Iris pigment epithelial cell (primary cell): ENCODE measurements at places on chromosomes 13 and 19.
A peak's percentile ranks its signal among the peaks of the same experiment; 100 is the strongest.

DNA sequence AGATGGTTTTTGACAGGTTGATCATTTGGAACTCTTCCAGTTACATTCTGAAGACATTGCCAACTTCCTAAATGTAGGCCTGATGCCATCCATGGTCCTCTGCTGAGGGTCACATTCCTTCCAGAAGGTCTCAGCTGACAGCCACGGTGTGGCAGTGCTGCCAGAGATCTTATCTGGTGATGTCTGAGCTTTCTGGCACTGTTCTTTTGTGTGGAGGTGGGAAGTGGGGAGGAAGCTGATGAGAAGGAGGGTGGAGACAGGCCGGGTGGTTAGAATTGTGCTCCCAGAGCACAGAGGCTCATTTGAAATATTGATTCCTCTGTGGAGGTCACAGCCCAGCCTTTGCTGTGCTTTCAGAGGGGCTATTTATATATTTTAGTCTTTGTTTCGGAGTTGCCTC, 16.1 kb upstream of the MTIF3 start:
- no peak for DNase-seq

- peak; percentile 14 for DNase-seq
Measured at GRCh38 chr19:1618157-1619093, 13.2 kb upstream of the UQCR11 start.

- peak; percentile 34 for DNase-seq
Measured at GRCh38 chr13:110886870-110887596, 27.8 kb downstream of the ANKRD10 start.

DNA sequence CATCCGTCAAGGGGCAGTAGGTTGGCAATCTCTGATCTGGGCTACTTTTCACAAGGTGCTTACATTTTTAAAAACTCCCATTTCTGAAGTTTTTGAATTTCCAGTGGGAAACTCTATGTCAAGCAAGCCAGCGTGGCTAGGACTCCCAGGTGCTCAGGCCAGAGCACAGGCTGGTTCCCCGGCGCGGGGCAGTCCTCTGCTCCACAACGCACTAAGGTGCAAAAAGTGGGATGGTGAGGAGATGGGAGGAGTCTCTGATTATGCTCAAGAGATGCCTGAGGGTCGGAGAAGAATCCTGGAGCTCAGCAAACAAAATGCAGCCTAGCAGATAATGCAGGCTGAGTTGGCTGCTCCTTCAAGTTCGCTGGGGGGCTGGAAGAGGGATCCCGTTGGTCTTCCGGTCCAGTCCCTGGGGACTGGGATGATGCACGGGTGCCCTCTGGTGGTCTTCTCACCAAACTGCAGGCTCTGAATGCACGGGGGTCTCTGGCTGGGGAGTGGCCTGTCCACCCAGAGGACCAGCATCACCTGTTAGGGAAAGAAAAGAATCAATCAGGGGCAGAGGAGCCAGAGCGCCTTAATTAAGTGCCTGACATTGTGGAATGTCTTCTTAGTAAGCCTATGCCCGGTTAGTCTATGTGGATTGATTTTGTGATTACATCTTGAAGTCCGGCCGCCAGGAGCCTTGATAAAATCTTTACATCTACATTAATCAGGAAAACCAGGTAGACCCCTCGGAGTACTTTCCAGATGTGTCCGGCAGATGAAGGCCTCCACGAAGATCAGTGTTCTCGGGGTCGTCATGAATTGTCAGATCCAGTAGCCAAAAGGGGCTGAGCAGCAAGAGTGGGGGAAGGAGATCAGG, 244.4 kb upstream of the MAB21L1 start:
- peak; percentile 36 for DNase-seq

GRCh38 chr13:41056826-41057711, 4.2 kb upstream of the WBP4 start:
- no peak for DNase-seq
